ENCODE measurements at places on chromosomes 1 and 21.

DNA sequence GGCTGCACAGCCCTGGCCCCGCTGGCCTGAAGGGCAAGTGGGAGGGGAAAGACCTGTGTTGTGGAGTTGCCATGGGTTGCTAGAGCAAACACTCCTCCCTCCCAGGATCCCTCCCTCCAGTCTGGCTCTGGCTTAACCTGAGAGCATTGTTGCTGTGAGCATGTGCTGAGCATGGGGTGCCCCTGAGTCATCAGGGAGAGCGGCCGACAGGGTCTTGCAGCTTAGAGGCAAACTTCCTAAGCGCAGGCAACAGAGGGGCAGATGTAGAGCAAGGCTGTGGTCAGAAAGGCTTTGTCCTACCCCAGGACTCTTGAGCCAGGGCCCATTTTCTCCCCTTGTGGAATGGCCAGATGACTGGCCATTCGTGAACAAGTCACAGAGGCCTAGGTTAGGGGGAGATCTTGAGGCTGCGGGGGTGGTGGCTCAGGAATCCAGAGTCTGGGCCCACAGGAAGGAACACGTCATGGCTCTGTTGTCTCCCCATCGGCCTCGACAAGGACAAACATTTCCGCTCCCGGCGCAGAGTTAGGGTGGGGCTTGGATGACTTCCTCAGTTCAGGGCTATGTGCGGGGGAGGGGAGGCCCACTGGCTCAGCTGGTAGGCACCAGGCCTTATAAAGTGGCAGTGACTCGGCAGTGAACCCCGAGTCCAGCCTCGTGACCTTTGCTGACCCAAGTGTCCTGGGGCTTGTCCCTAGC, 362 bp upstream of the DYNLT4 start:
- DNase-seq = peak; percentile 94

- DNase-seq = no peak
Measured at GRCh38 chr1:240474133-240474614, 137.8 kb downstream of the GREM2 start.

GRCh38 chr1:86750530-86750929, 46.2 kb downstream of the SH3GLB1 start:
- DNase-seq = peak; percentile 29

DNA sequence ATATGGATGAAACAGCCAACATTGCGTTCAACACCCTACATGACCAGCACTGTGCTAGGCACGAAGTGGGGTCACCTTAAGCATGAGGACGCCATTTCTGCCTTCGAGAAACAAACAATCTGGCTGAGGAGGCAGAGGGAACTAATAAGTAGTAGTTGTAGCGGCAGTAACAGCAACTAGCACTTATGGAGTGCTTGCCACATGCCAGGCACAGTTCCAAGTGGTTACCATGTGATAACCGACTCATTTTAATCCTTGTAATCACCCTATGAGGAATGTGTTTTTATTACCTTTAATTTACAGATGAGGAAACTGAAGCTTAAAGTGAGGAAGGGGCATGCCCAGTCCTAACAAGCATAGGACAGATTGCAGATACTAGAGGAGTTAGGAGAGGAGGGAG, 33.7 kb downstream of the KCND3 start:
- DNase-seq = no peak

DNA sequence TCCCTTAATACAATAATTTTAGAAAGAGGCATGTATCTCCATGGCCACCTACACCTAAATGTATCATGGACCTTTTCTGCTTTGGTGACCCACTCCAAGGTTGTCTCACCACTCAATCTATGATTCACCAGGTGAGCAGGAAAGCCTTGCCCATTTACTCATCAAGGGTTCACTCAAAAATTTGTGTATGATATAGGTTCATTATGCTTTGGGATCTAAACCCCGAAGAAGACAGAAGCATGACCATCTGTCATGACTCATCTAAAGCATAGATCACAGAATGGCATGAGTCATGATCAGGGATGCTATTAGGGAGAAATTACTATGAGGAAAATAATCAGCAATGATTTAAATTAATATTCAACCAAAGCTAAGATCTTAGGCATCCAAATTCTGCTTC, 38.5 kb downstream of the PYHIN1 start:
- DNase-seq = no peak

GRCh38 chr1:229102741-229103391, 168.0 kb upstream of the RAB4A start:
- no peak for DNase-seq

- peak; percentile 44 for DNase-seq
Measured at GRCh38 chr21:35593000-35593502, 467.3 kb downstream of the SETD4 start.

All from DMS153 (cell line).